ENCODE measurements at places on chromosomes 11 and 22.
A peak's percentile ranks its signal among the peaks of the same experiment; 100 is the strongest.

DNA sequence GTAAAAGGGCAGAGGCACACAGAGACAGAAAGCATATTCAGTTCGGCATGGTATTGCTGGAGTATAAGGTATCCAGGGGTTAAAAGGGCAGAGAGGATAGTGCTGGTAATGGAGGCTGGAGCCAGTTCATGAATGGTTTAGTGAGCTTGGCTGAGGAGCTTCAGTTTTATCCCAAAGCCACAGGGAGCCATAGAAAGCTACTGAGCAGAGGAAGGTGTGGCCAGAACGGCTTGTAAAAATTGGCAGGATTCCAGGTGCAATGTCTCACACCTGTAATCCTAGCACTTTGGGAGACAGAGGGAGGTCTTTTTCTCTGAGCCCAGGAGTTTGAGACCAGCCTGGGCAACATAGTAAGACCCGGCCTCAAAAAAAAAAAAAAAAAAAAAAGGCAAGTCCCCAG, 186.1 kb downstream of the MYO18B start:
- no peak for DNase-seq

DNA sequence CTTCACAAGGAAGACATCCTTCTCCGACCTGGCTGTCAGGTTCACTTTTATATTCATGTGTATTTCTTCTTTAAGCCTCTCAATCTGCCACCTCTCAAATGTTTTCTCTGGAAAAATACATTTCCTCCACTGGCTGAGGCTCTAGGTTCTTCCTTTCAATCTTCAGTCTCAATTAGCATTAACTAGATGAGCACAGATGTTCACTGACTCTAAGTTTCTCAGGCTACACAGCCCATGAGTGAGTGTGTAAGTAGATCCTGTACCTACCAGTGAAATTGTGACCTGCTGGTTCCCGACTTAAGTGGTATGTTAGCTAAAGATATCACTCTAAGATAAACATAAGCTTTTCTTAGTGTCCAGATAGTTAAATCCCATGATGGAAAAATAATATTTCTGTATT, 206.9 kb downstream of the ADAMTS15 start:
- DNase-seq = no peak

DNA sequence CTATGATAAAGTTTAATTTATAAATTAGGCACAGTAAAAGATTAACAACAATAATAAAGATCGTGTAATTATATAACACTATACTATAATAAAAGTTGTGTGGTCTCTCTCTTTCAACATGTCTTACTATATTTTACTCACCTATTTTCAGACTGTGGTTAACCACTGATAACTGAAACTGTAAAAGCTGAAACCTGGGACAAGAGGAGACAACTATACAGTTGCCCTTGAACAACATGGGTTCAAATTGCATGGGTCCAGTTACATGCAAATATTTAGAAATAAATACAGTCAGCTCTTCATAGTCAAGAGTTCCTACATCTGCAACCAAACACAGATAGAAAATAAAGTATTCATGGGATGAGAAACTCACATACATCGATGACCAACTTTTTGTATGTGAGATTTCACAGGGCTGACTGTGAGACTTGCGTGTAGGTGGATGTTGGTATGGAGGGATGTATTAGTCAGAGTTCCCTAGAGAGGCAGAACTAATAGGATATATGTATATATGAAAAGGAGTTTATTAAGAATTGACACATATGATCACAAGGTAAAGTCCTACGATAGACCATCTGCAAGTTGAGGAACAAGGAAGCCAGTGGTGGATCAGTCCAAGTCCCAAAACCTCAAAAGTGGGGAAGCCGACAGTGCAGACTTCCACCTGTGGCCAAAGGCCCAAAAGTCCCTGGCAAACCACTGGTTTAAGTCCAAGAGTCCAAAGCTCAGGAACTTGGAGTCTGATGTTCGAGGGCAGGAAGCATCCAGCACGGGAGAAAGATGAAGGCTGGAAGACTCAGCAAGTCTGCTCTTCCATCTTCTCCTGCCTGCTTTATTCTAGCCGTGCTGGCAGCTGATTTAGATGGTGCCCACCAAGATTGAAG, 359.5 kb downstream of the INSC start:
- DNase-seq = no peak

GRCh38 chr11:110293389-110293788, 3.0 kb downstream of the RDX start:
- DNase-seq = peak; percentile 26

DNA sequence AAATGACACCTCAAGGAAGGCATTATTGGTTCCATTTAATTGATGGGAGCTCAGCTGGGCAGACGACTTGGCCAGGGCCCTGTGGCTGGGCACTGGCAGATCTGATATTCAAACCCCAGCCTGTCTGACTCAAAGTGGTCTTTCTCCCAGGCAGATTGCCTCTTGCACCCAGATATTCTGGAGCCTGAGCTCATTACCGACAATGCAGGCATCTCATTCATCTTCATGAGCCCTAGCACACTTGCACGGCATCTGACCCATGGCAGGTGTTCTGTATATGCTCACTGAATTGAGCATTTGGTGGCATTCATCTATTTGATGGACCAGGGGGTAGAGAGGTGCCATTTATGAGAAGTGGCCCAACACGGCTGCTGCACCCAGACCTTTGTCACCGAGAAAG, 193.1 kb downstream of the DSCAML1 start:
- no peak for DNase-seq

DNA sequence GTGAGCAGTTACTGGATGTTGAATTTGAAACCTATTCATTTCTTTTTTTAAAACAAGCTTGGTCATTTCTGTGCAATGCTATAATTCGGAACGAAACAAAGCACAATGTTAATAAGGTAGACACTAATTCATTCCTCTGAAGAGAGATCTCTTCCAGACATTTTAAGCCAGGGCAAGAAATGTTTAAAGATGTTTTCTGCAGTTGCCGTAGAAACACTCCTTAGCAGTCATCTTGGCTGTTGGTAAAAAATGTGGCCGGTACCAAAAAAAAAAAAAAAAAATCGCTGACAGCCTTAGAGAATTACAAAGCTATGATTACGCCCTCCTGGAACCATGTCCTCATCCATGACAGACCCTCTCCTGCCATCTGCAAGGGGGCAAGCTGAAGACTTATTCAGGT, 66.4 kb upstream of the TTC12 start:
- DNase-seq = no peak

DNA sequence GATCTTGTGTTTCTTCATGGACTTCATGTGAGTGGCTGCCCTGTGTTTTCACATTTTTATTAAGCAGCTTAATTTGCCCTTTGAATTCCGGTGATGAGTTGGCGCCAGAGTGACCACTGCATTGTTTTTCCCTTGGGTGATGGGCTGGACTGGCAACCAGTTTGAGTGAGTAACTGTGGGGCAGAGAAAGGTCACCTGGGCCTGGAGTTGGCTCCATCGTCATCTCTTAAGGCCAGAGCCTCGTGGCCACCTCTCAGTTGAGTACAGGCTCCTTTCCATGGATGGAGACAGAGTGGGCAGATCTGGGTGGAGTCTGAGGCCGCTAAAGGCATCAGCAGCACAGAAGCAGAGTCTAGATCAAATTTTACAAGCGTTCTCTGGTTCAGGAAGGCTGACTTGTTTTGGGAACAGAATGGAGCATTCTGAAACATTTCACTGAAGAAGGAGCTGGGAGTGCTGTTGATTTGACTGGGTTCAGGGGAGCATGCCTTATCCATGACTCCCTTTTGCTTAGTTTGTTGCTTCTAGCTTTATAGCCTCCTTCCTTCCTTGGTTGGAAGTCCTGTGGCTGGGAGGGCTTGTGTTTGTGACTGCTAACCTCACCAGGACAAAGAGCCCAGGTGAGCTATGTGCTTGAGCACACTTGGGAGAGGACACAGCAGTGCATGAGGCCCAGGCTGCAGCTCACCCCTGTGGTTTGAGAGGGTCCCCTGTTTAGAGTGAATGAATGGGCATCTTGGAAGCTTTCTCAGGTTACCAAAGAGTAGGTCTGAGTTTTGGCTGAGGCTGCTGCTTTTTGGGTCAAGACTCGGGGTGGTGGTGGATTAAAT, 7.8 kb downstream of the BCR start:
- DNase-seq = no peak

GRCh38 chr11:122843281-122844141, 5.2 kb downstream of the CRTAM start:
- DNase-seq = no peak

DNA sequence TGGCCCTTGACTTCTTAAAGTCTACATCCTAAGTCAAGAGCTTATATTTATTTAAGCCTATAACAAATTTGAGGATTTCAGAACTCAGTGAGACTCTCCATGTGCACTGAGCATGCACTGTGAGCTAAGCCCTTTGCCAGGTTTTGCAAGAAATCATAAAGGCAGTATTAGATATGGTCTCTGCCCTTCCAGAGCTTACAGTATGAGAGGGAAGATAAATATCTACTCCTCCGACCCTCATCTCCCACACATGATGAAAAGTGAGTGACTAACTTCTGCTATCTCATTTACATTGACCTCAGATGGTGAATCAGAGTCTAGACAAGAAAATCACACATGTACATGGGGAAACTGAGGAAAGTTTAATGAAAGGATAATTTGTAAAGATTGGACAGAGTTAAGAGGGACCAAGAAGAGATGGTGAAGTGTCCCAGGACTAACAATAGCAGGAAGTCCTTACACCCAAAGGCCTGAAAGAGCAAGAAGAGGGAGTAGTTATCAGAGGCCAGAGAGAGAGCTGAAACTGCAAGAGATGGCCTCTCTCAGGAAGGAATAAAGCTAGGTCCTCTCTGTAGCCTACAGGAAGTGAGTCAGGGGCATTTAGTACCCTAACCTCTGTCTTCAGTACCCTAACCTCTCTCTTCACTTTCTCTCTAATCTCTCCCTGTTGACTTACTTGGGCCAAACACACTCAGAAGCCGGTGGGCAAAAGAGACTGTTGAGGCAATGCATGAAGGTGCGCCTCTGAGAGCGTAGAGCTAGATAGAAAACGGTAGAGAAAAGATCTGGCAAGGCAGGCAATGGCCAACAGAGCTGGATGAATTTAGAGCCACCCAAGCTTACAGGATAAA, 23.0 kb upstream of the BLID start:
- DNase-seq = no peak

DNA sequence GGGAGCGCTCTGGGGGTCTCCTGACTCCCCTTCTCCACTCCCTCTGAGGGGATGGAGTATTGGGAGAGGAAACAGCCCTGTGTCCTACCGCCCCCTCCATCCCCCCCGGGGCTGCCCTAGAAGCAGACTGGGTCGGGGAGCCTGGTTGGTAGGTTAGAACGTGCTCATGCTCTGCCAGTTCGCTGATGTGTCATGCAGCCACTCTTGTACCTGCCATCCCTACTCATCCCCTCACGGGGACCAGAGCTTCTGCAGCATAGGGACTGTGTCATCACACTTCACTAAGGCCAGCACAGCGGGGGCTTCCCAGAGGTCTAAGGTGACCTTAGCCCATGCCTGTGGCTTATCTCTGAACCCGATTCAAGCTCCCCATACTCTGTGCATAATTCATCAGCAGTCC, 4.7 kb downstream of the KCNJ1 start:
- DNase-seq = no peak

DNA sequence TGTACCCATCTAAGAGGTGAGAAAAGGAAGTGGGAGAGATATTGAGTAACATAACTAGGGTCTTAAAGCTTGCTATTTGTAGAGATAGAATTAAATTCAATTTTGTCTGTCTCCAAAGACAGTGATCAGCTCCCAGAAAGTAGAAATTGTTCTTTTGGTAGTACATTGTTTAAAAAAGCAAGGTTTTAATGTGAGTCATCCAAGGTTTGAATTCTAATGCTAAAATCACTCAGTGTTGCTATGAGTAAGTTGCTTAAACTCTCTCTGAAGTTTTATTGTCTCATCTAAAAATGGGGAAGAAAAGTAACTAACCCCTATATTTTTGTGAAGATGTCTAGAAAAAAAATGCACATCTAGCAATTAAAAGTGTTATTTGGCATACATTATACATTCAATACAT, 1004.5 kb upstream of the CCDC90B start:
- DNase-seq = no peak

GRCh38 chr22:35882211-35883030, 146.2 kb downstream of the RBFOX2 start:
- no peak for DNase-seq

DNA sequence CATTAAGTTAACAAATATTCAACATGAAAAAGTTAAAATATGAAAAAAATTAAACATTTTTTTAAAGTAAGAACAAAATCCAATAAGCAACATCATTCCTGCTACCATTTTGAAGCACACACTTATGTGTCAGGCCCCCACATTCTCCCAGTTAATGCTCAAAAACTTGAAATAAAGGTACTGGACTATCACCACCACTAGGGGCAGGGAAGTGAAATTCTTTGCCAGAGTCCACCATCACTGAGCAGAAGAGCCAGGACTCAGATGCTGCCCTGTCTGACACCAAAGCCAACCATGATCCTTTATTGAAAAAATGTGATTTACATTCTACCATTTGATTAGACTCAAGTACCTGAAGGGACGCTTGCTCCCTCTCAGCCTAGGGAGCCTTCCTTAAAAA, 39.1 kb downstream of the PITPNB start:
- DNase-seq = peak; percentile 24

- no peak for DNase-seq
These were observed 266.2 kb upstream of the PLET1 start for GRCh38 chr11:112526699-112527416.

GRCh38 chr22:20131859-20132685, 468 bp downstream of the ZDHHC8 start:
- no peak for DNase-seq

DNA sequence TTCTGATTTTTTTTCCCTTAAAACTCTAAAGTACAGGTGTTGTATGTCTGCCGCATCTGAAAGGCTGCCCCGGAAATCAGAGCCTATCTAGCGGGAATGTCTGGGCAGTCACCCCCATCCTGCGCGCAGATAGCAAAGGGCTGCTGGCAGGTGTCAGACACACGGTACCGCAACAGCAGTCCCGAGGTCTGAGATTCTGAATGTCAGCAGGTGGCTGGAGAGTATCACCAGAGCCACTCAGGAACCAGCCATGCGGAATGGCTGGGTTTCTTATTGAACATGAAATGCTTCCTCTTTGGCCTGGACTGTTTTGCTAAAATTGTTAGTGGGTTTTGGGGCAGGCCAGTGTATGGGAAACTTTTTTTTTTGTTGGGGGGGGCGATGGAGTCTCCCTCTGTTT, 53.3 kb downstream of the CERK start:
- DNase-seq = no peak

GRCh38 chr11:106997227-106997626, 21.0 kb downstream of the GUCY1A2 start:
- no peak for DNase-seq

GRCh38 chr22:35630387-35630793, 13.3 kb upstream of the MB start:
- DNase-seq = no peak

GRCh38 chr11:35721651-35722282, 59.2 kb downstream of the TRIM44 start:
- DNase-seq = no peak

Data from hematopoietic multipotent progenitor cell treated with erythropoietin and hydrocortisone succinate and interleukin-3 and kit ligand, for 15 days (in vitro differentiated cells).